ENCODE measurements at places on chromosomes 4 and X.

DNA sequence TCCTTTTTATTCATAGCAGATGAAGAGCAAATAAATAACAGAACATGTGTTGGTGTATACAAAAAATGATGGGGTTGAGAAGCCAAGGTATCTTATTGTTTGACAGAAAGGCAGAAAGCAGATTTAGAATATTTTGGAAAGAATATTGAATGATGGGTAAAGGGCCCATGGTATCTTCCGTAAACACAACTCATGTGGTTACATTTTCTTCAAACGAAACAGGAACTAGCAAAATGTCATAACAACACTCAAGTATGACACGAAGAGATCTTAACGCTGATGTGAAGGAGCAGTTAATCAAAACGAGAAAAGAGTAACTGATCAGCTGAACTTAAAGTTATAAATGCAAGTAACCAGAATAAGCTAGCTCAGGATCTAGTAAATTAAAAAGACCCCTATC is 195.7 kb upstream of the GK2 start:
- no peak for DNase-seq

DNA sequence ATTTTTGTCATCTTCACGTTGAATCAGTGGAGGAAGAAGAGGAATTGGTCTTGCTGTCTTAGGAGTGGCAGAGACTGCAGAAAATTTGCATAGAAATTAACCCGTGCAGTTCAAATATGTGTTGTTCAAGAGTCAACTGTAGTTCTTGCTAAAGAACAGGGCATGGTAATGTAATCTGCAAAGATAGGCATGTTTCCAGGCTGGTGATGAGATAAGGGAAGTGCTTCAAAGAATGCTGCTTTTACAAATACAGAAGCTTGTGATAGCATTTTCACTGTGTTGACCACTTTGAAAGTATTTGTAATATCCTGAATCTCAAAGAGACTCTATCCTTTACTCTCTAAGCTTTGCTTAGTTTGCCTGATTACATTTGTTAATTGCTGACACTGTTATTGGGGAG is 60.1 kb downstream of the PRRG1 start:
- no peak for DNase-seq

DNA sequence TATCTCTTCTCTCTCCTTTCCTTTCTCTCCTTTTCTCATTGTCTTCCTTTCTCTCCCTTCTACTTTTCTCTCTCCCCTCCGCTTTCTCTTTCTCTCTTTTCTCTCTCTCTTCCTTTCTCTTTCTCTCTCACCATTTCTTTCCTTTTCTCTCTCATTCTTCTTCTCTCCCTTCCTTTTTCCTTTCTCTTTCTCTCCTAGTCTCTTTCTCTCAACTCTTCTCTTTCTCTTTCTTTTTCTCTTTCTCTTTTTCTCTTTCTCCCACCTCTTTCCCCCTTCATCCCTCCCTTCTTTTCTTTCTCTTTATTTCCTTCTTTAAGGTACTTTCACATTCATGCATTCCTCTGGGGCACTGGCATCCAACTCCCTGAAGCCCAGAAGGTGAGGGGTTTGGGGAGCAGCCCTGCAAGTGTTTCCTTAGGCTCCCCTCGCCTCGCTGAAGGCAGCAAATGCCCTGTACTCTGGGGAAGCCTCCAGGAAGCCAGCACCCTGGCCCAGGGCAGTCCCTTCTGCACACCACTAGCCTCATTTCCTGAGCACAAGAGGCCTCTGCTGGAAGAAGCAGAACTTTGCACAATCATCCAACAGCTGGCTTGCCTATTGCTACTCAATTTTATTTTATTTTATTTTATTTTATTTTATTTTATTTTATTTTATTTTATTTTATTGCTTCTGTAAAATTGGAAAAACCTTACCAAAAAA is 124.2 kb downstream of the NFKB1 start:
- DNase-seq = peak; percentile 82

GRCh38 chr4:140952717-140953116 is 180.6 kb downstream of the RNF150 start:
- DNase-seq = no peak

DNA sequence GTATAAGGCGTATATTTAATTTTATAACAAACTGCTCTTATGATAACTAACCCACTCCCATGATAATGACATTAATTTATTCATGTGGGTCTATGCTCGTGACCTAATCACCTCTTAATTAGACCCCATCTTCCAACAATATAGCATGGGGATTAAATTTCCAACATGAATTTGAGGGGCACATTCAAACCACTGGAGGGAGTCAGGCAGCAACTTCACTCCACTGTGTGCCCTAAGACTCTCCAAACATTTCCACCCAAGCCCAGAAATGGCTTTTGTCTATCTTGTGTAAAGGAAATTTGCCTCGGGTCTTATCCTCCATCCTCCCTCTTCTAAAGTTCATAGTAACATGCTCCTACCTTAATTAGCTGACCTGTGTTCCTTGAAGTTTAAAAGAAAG is 616.1 kb upstream of the CPEB2 start:
- DNase-seq = no peak

- DNase-seq = peak; percentile 60
Measured at GRCh38 chr4:40550948-40551462, 78.7 kb downstream of the RBM47 start.

- no peak for DNase-seq
Measured at GRCh38 chrX:17738737-17739535, 1.6 kb downstream of the SCML1 start.

DNA sequence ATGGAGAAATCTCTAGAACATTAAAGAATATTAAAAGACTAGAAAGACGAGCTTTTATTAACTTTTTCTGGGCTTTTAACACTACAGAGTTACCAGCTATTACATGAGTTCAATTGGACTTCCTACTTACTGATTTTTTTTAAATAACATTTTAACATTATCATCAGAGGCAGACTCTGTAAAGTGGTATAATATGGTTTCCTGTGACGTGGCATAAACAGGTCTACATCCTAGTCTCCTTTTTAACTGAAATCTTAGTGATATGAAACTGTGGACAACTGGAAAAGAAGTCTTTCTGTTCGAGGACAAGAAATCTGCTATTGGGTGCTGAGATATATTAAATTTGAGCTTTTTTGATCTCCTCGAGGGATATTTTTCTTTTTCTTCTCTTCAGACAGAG is 48.7 kb upstream of the ABCG2 start:
- DNase-seq = no peak

DNA sequence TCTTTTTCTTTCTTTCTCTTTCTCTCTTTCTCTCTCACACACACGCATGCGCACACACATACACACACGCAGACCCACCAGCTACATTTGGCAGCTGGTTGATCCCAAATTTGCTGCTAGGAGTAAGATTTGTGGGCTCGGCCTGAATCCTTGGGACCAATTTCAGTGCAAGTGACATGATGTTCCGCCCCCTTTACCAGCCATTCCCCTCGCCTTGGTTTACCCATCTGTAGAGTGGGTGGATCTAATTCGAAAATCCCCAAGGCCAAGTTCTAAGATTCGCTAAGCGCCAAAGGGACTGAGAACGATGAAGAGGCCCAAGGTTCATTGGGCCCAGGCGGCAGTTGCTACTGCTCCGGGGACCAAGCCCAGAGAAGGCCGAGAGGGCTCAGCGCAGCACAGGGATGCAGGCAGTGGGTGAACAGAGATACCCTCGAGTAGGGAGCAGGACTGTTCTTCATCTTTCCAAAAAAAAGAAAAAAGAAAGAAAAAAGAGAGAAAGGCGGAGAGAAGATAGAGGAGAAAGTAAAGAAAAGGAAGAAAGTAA is 5.8 kb downstream of the NKX3-2 start:
- no peak for DNase-seq

DNA sequence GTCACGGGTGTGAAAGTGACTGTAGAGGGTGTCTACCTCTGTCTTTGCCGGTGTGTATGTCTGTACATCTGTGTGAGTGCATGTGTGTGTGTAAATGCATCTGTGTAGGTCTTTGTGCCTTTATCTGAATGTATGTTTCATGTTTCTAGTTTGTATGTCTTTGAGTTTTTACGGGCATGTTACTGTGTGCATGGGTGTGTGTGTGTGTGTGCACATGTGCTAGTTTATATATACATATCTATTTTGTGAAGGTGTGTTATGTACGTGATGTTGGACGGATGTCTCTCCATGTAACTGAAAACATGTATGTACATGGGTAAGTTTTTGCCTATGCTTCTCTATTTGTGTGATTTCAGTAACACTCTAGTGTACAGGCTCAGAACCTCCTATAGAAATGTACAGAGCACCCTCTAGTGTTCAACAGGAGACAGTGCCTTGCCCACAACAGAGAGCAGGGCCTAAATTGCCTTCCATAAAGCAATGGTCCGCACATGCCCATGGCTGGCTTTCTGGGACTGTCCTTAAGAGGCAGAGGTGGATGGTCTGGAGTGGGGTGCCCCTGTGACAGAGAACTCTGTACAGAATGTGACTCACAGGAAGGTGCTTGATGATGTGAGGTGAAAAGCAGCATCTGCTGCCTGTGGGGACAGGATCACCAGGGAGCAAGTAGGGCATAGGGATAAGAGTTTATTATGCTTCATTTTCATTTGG is 343.5 kb downstream of the RAPGEF2 start:
- DNase-seq = peak; percentile 32

DNA sequence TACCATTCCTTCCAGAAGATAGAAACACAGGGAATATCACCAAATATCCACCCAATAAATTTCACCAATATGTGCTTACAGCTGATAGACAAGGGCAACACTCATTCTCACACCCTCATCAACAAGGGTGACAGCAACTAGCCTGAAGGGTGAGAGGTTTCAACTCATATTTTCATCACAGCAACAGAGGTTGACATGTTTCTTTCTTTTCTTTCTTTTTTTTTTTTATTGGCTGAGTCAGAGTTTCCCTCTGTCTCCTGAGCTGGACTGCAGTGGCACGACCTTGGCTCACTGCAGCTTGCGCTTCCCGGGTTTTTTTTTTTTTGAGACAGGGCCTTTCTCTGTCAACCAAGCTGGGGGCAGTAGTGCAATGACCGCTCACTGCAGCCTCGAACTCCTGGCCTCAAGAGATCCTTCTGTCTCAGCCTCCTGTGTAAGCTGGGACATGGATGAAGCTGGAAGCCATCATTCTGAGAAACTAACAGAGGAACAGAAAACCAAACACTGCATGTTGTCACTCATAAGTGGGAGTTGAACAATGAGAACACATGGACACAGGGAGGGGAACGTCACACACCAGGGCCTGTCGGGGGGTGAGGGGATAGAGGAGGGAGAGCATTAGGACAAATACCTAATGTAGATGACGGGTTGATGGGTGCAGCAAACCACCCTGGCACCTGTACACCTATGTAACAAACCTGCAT is 27.5 kb upstream of the ASMTL start:
- DNase-seq = peak; percentile 4

DNA sequence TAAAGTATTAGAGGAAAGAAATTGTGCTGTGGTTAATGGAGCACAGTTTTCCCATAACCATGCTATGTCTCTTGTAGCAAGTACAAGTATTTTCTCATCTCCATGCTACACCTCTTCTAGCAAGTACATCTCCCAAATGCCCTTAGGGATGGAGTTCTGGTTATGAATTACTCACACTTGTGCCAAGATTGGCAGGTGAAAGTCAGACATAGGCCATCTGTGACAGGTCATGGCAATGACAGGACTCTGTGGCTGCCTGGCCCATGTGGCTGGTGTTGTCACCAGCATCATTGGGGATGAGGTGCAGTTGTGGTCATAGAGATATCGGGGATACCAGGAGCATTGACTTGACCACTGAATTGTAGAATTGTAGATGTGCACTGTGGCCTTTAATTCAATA is 310.2 kb downstream of the FAT4 start:
- no peak for DNase-seq

DNA sequence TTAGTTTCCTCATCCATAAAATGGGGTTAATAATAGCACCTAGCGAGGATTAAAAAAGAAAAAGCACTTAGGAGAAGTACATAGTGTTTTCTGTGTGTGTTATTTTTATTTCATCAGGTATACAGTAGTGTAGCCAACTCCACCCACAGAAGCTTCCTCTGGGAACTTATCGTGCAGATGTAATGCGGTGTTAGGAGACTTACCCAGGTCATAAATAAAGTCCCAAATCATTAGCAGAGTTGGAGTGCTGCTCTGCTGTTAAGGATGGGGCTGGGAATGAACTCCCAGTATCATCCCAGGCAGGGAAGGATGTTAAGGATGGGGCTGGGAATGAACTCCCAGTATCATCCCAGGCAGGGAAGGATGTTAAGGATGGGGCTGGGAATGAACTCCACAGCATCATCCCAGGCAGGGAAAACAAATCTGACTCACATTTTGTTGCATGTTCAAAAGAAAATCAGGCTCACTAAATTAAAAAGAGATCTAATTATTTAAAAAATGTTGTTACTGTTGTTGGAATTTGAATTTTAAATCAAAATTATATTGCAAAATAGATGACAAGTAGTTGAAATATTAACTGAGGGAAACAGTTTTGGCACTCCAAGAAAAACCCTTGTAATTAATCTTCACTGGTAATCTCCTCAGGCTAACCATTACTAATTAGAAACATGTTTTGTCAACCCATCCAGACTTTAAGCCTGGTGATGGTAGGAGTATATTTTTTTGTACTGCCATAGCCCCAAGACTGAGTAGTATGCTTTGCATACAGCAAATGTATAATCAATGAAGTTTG is 10.2 kb upstream of the SFRP2 start:
- no peak for DNase-seq

DNA sequence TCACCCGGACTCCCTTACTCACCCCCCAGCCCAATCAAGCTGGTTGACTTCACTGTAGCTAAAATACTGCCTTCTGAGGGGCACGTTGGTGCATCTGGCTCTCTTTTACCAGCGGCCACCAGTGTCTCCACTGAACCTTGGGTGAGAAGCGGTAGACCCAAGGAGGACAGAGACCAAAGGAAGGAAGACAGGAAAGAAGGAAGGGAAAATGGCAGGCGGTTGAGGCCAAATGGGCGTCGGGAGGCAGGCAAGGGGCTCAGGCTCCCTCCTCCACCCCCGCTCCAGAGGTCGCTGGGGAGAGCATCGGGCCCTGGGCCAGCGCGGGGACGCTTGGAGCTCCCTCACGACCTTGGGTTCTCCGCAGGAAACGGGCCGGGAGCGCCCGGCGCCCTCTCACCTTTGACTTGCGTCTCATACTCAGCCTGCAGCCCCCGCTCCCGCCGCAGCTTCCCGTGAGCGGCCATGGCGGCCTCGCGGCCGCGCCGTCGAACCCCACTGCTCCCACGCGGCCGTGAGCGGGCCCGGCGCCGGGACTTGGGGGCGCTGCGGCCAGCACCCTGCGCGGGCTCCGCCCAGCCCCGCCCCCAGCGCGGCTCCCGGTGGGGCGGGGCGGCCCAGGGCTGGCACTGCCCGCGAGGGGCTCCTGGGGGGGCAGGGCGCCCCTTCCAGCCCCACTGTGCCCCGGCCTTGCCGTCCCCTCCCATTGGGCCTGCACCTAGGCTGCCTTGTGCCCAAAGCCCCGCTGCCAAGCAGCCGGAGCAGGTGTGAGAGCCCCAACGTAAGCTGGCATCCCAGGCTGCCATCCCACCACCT is at the start of gene ARHGAP4:
Gene ARHGAP4 (minus strand): TSS at position 526 of the 813 bp plus-strand sequence. CDS start 62 bp downstream, at position 464.
- peak; percentile 46 for DNase-seq

DNA sequence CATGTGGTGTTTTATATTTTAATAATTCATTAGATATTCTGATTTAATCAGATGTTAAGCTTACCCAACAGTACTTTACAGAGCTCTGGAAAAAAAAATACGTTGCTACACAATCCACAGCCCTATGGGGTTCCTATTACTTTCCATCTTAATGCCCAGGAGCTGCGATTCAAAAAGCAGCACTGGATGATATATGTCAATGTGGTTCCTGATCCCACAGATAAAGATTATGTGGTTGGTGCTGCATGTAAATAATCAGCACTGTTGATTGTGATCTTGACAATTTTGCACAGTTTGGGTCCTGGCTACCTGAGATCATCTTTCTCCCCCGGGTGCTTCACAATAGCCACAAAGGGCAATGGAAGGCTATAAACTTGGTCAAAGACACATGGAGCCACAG is 72.7 kb upstream of the DCLK2 start:
- no peak for DNase-seq

- DNase-seq = no peak
Measured at GRCh38 chr4:23194751-23195150, 502.0 kb downstream of the GBA3 start.

Data from activated CD4-positive, alpha-beta T cell treated with anti-CD3 and anti-CD28 coated beads, Interleukin-2, amount 10 ng/mL, durations not matched to agents 7 days and 5 days (primary cell).